ENCODE measurements at places on chromosomes 7 and 10.

- ATAC-seq, result no peak
Observed at GRCh38 chr10:104328646-104328895, 9.7 kb downstream of the ITPRIP start.

- peak; percentile 88 for ATAC-seq
Observed at GRCh38 chr10:110399106-110399964, 94.6 kb upstream of the SMNDC1 start.

- no peak for ATAC-seq
Observed at GRCh38 chr7:158732494-158733219, 28.1 kb upstream of the NCAPG2 start.

- no peak for ATAC-seq
Observed at GRCh38 chr10:104301907-104302690, 33.1 kb downstream of the GSTO2 start.

GRCh38 chr7:36642414-36642813 is 81.9 kb downstream of the AOAH start:
- ATAC-seq, result no peak

DNA sequence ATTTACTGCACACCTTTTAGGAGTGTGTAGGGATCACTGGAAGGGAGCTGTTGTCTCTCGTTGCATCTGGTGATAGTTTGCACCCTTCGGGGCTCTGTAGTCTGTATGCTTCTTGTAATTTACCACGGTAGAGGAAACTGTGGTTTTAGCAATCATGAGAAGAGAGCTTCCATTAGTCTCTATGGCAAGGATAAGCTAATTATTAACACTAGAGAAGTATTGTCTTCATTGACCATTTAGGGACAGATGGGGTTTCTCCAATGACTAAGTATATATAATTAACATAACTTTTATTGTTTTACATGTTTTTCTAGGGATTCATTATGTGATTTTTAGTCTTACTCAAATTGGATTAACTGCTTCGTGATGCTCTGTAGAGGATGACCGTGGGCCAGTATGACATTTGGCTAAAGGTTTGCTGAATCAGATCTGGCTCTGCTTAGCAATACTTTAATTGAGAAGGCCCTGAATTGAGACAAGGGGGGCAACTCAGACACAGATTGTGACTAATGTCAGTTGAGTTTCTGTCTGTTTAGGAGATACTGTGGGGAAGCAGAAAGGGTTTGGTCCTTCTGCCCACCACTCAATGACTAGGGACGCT is 8.7 kb downstream of the SLC18A2 start:
- no peak for ATAC-seq

GRCh38 chr10:58645416-58646146 is 132.9 kb downstream of the BICC1 start:
- ATAC-seq, result no peak

GRCh38 chr10:17980846-17981565 is 29.3 kb downstream of the SLC39A12 start:
- no peak for ATAC-seq

DNA sequence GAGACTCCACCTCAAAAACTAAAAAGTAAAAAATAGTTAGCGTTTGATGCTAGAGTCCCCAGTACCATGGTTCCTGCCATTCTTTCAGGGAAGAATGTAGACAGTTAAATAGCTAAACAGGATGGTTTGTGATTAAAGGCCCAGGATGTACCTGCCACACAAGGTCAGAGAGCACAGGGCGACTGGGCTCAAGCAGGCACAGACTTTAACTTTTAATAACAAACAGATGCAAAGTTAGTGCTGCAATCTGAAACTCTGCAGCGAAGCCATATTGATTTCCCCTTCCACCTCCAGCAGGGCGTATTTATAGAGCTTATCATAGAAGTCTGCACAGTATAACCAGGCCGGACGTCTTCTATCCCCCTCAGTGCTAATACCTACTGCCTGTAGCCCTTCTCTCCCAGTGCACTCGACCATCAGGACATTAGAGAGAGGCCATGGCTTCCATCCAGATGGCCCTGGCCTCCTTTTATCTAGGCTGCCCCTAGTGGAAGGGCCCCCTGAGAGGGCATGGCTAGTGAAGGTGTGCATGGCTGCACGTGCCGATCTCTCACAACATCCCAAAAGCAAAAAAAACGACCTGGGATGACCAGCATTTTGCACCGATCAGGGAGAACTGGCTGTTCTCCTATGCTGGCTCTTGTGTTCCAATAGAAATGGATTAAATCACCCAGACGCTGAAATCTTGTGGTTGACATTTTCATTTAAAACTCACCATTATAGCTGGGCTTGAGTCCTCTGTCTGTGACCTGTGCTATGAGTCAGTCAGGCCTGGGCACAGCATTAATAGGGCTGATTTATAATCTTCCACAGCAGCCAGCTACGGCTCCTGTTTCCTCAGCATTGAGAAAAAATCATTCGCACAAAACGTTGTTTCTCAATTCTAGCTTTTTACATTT is 7.6 kb upstream of the BAG3 start:
- ATAC-seq, result no peak

DNA sequence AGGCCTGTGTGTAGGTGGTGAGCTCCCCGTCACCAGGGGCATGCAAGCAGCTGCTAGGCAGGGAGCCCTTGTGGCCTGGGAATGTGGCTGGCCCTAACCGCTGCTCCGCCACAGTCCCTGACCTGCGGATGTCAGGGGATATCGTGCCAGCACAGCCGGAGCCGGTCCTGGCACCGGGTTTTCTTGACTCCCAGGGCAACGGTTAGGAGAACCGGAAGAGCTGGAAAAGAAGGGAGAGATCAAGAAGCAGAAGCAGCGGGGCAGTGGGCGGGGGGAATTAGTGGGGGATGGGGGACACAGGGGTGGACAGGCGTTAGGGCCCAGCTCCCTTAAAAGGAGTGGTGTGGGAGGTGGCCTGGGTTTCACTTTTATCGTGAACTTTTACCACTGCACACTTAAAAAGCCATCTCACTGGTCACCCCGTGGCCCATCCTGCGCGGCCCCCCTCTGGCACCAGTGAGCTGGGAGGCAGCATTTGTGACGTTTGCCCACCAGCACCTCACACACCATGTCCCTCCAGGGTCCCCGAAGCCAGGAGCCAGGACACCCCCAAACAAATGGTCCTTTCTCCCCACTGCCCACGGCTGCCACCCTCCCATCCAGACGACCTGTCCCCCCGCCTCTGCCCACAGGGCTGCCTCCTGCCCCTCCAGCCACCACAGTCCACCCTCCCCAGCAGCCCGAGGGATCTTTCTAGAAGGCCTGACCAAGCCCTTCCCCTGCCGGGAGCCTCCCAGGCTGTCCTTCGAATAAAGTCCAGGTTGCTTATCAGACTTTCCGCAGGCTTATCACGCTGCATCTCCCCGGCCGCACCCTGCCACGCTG is 1.8 kb upstream of the MICALL2 start:
- no peak for ATAC-seq

DNA sequence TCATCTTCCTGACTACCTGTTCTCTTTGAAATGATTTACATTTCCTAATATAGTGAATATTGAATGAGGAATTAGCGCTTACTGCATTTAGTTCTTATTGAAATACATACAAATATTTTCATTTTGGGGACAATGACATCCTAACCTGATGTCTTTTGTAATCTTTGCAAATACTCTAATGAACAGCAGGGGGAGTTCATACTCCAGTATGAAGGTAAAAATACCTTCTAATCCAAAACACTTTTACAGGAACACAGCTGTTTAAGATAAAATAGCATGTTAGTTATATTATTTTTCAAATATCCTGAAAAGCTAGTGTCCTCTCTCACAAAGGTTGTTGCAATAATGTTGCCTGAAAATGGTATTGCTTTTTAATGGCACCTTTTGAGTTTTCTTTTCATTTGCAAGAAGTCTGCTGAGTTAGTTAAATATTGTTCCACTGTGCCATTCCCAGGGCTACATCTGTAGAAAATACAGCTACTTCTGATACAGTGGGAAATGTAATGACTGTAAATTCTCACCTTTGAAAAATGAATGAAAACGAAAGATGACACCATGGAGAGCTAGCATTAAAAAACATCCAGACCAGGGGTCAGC is 400.0 kb downstream of the PHF14 start:
- ATAC-seq, result no peak

DNA sequence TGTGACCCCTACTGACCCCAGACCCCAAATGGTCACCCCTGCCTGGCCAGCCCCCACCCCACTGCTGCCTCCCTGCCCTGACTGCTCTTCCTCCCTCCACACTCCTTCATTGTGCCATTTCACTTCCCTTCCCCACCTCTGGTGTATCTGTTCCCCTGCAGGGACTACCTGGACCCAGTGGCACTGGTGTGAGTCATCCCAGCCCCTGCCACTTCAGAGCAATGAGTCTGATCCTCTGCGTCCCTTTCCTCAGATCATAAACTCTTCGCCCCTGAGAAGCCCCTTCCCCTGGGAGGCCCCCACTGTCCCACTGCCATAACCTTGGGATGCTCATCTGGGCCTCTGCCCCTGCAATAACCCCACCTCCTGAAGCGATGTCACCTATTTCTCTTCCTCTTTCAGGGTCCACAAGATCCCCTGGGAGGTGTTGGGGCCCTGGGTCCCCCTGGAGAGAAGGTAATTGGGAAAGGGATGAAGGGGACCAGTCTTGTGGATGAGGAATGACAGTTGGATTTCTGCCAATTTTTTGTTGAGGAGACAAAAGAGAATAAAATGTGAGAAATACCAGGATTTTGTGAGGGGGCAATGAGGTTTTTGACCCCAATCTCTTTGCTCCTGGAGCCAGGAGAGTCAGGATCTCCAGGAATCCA is 19.1 kb upstream of the VOPP1 start:
- no peak for ATAC-seq

DNA sequence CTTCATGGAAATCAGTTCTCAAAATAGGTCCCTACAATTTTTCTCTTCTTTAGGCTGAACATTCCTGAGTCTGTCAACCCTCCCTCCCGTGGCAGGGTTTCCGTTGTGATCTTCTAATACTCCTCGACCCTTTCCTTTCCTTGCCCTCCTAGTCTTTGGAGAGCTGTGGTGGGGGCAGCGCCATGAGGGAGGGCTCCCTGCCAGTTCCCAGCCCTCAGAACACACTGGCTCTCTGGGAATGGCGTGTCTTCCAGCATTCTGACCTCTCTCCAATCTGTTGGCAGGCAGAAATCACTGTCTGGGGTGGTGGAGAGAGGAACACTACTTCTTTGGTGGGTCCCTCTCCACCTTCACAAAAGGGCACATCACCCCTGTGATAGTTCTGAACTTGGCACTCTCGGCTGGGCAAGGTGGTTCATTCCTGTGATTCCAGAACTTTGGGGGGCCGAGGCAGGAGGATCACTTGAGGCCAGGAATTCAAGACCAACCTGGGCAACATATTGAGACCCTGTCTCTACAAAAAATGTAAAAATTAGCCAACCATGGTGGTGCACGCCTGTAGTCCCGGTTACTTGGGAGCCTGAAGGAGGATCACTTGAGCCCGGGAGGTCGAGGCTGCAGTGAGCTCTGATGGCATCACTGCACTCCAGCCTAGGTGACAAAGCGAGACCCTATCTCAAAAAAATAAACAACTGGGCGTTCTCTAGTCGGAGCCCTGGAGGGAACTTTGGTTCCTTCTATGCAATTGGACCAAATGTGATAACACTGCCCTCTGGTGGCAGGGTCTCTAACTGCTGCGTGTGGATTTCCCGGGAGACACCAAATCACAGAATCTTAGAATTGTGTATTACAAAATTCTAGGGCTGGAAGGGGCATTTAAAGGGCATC is 13.1 kb upstream of the ARPC1A start:
- peak; percentile 91 for ATAC-seq

DNA sequence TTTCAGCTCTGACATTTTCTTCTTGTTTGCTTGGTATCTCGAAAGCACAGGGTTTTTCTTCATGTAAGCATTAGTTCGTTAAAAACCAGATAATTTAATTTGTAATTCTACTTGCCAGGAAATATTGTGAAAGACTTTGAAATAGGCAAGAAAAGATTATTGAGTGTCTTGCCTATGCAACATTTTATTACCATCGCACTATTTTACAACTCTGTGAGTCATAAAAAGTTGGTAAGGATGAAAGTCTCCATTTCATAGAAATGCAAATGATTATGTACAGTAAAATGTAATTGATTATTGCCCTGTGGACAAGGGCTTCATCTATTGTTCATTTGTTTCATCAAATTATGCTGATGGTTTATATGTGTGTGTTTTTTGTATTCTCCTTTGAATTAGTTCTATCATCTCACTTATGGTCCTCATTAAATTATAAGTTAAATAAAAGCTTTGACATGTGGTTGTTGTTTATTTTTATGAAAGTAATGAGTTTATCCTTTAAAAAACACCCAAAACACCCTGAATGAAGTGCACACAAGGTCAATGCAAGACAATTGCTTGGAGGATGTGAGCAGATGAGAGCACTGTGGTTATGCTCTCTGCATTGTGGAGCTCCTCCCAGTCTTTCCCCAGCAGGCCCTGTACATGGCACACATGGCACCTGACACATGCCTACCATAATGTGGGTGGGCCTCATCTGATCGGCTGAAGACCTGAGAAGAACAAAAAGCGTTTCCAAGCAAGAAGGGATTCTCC is 230.8 kb downstream of the CXCL12 start:
- ATAC-seq, result no peak

DNA sequence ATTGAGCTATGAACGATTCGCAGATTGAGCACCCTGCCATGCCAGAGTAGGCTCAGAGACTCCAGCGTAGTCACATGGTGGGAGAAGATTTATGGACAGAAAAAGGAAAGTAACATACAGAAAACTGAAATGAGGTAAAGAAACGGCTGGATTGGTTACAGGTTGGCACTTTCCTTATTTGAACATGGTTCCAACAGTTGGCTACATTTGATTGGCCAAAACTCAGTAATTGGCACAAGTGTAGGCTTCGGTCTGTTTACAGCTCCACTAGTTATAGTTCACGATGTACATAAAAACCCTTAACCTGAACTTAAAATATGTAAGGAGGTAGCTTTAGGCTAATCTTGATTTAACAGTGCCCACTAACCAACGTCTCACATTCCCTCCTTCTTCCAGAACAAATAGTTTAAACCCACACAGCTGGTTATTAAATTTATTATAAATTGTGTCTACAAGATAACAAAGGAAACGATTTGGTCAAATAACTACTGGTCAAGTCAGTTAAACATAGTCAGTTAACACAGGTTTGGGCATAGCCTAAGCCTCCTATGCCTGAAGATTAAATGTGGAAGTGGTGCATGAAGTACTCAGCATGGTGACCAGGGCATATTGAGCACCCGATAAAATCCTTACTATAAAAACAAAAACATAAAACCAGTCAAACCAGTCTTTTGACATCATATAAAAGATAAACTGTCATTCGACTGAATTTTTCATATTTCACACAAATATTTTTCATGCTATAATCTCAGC is 17.9 kb upstream of the MTERF1 start:
- ATAC-seq, result no peak

DNA sequence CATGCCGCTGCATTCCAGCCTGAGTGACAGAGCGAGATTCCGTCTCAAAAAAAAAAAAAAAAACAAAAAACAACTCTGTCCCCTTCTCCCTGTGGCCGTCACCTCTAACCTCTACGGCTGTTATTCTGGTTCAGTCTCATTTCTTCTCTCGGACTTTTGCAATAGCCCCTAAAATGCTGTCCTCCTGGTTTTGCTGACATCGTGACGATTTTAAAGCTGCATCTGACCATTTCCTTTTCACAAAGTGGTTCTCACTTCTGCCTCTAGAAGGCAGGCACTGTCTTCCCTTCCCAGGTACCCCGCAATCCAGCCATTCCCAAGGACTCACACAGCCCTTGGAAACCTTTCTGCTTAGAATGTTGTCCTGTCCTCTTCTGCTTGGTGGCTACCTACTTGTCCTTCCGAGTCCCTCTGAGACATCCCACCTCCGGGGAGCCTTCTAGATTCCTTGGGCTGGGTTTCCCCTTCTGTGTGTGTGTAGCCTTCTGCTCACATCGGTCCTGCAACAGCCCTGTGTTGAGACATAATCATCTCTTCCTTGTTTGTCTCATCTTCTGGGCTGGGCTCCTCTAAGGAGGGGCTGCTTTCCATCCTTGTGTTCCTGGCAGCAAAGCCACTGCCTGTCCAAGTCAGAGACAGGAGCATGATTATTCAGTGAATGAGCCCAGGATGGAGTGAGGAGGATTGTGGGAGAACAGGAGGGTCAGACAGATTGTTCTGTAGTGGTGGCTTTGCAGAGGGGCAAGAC is 83.1 kb downstream of the GRK5 start:
- peak; percentile 57 for ATAC-seq
